ENCODE measurements at places on chromosomes 7 and 10. TPM values are rescaled to one million over a fixed set of nuclear protein-coding genes. Genes with fewer than 3 reads are reported as not detected.

The MDFIC gene
- total RNA-seq = 34.5 TPM

- no peak overlapping the region for H3K4me3 ChIP-seq
- H3K36me3 ChIP-seq = no peaks in the 10 kb centered on the region
- no peak overlapping the region for H3K27ac ChIP-seq
- DNase-seq = no peak
Observed at GRCh38 chr7:29588900-29589696, 25.5 kb downstream of the PRR15 start.

The FGFR2 gene
- total RNA-seq = 74.0 TPM

GRCh38 chr7:35905555-35905954 is 104.7 kb downstream of the SEPTIN7 start:
- H3K36me3 ChIP-seq = peaks cover 44% of the 10 kb centered on the region
- H3K4me1 ChIP-seq = peaks cover 10% of the 10 kb centered on the region
- H3K4me3 ChIP-seq = no peak overlapping the region
- no peak for DNase-seq
- no peak overlapping the region for H3K27ac ChIP-seq

DNA sequence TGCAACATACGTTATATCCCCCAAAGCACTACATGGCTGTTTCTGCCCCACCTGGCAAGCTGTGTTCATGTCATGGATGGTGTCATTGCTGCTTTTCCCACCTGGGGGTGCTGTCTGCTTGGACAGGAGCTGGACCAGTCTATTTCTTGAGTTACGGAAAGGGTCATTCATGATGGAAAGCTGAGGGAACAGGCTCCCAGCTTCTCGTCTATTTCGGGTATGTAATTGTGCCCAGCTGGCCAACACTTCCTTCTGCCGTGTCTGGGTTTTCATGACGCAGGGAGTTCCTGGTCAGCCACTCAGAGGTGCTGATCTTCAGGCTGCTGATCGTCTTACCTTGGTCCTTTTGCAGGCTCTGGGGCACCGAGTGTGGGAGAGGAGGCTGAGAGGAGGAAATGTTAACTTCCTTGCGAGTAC is 8.6 kb downstream of the BTBD16 start:
- no peak overlapping the region for H3K4me3 ChIP-seq
- H3K27me3 ChIP-seq = no peaks in the 10 kb centered on the region
- no peaks in the 10 kb centered on the region for H3K4me1 ChIP-seq
- no peak for DNase-seq

GRCh38 chr7:118734541-118734940 is 510.0 kb downstream of the ANKRD7 start:
- no peaks in the 10 kb centered on the region for H3K36me3 ChIP-seq
- H3K27ac ChIP-seq = no peak overlapping the region
- DNase-seq = no peak
- no peaks in the 10 kb centered on the region for H3K27me3 ChIP-seq
- H3K4me1 ChIP-seq = no peaks in the 10 kb centered on the region

DNA sequence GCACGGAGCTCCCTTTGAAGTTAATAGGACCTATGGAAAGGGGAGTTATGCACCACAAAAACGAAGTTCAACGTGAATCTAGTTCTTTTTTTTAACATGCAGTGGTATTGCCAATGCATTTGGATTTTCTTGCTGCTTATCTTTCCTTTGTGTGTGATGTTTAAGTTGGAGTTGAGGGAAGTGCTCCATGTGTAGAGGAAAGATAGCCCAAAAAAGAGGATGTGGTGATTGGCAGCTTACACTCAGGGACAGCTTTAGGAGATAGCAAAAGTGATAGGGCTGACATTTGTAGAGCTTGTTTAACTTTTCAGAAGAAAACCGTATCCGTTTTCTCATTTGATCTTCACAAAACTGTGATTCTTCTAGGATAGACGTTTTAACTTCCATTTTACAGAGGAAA is 101.3 kb downstream of the MDFIC start:
- no peaks in the 10 kb centered on the region for H3K36me3 ChIP-seq
- H3K27ac ChIP-seq = no peak overlapping the region
- DNase-seq = no peak
- no peak overlapping the region for H3K4me3 ChIP-seq
- no peaks in the 10 kb centered on the region for H3K27me3 ChIP-seq

The SFXN3 gene
- 95.5 TPM for total RNA-seq

- H3K27me3 ChIP-seq = no peaks in the 10 kb centered on the region
- no peak overlapping the region for H3K4me3 ChIP-seq
- H3K36me3 ChIP-seq = no peaks in the 10 kb centered on the region
- DNase-seq = no peak
Observed at GRCh38 chr10:93110472-93111146, 36.9 kb downstream of the CYP26A1 start.

All from esophagus muscularis mucosa (tissue), 4 donors.